H9 (cell line): ENCODE measurements at places on chromosomes 13 and 19.

GRCh38 chr19:2424686-2425621, 2.4 kb downstream of the TIMM13 start:
- peak; percentile 81 for DNase-seq

DNA sequence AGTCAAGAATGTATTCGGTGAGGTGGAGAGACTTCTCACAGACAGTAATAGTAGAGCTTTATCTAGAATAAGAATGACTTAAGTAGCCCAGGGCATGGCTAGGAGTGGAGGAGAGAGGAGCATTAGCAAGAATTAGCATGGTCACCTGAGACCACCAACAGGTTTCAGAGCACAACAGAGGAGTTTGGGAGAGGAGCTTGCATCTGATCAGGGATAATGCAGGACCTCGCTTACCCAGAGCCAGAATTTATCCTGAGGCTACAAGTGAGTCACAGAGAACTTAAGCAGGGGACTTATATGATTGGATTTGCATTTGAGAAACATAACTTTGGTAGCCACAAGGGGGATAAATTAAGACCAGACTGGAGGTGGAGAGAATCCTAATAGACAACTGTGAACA, 102.1 kb upstream of the FNDC3A start:
- peak; percentile 85 for DNase-seq

DNA sequence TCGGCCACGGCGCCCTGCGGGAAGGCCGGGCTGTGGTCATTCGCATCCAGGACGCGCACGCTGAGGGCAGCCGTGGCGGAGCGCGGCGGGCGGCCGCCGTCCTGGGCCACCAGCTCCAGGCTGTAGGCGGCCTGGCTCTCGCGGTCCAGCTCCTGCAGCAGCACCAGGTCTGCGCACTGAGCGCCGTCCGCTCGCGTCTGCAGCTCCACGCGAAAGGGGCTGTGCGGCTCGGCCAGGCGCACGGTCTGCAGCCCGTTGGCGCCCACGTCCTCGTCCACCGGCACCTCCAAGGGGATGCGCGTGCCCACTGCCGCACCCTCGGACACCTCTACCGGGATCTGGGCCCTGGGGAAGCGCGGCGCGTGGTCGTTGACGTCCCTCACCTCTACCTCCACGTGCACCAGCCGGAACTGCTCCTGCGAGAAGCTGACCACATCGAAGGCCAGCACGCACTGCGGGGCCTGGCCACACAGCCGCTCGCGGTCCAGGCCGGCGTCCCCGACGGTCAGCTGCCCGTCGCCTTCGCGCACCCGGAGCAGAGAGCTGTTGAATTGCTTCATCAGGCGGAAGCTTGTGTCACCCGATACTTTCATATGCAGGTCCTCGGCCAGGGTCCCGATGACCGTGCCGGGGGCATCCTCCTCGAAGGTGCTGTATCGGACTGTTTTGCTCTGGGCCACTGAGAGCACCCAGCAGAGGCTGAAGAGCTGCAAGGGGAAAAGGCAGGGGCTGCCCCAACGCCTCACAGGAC, 583 bp downstream of the PCDH8 start:
- DNase-seq = no peak

DNA sequence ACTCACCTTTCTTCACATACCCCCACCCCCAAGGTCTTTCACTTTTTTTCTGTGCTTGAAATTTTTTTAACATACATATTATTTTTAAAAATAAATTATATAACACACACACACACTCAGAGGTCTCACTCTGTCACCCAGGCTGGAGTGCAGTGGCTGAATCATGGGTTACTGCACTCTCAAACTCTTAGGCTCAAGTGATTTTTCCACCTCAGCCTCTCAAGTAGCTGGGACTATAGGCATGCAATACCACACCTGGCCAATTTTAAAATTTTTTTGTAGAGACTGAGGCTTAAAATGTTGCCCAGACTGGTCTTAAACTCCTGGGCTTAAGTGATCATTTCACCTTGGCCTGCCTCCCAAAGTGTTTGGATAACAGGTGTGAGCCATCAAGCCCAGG, 32.9 kb upstream of the ZNF429 start:
- DNase-seq = no peak

DNA sequence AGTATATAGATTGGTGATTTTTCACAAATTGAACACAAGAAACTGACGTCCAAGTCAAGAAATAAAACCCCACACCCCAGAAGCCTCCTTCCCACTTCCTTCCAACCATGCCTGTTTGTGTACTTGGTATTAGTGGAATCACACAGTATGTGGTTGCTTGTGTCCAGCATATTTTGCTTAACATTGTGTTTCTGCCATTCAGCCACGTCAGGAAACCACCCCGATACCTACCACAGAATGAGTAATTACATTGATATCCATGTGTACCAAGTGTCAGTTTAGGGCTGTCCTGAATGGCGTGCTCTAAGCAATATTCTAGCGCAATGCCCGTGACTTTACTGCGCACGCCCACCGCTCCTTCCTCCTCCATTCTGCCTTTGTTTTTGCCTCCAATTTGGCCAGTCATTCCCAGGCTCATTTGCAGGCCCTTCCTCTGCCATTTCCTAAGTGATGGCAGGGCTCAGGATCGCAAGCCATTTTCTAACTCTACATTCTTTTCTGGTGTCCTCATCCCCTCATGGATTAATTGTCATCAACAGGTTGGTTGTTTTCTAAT, 25.9 kb upstream of the MPHOSPH8 start:
- DNase-seq = no peak

- DNase-seq = no peak
Observed at GRCh38 chr19:45630463-45630862, 8.7 kb downstream of the EML2 start.

GRCh38 chr13:81606074-81606473, 1265.1 kb upstream of the SPRY2 start:
- DNase-seq = no peak

DNA sequence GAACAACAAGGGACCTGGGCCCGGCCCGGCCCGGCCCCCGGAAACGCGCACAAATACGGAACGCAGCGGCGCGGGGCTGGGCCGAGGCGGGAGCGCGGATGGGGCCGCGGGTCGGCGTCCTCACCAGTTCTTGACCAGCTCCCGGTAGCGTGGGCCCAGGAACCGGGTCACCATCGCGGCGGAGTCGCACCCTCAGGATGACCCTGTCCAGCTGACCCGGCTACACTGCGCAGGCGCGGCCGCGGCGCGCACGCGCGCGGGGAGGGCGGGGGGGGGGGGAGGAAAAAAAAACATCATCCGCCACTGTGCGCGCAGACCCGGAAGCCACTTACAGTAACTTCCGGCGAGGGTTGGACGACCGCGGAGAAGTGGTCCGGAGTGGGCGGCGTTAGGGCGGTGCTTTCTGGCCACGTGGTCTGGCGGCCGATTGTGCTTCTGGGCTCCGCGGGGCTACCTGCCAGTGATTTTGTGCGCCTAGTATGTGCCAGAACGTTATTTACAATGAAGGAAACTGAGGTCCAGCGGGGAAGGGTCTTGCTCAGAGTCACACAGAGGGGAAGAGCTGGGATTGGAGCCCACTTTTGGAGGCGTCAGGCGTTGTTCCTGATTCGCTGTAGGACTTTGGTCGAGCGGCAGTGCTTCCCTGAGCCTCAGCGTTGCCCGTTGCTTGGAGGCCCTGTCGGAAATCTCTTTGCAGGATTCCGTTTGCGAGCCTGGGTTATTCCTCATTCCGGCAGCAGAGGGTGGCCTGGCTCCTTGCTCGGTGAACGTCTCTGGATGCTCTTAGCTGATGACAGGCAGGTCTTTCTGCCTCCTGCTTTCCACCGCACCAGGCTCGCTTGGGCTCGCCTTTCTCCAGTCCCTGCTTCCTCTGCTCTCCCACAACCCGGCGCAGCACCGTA, at the start of gene UQCR11:
TSS of gene UQCR11 (minus strand) at position 227 of the 902 bp plus-strand sequence. CDS start at position 174, 53 bp downstream.
- peak; percentile 96 for DNase-seq

- no peak for DNase-seq
Observed at GRCh38 chr13:52903320-52903719, 54.9 kb upstream of the PCDH8 start.

GRCh38 chr13:42373048-42373812, 101.3 kb downstream of the AKAP11 start:
- no peak for DNase-seq
